Stimulated activated CD4-positive, alpha-beta T cell treated with anti-CD3 and anti-CD28 coated beads, Interleukin-2, amount 100 ng/mL, for 24 hours (primary cell): ENCODE measurements at places on chromosomes 16 and 17.

- DNase-seq: no peak
Observed at GRCh38 chr16:29318037-29318436, 88.5 kb downstream of the NPIPB11 start.

GRCh38 chr17:42906772-42907446, 6.3 kb downstream of the G6PC1 start:
- no peak for DNase-seq

- no peak for DNase-seq
Observed at GRCh38 chr16:15535772-15536171, 101.4 kb downstream of the BMERB1 start.

DNA sequence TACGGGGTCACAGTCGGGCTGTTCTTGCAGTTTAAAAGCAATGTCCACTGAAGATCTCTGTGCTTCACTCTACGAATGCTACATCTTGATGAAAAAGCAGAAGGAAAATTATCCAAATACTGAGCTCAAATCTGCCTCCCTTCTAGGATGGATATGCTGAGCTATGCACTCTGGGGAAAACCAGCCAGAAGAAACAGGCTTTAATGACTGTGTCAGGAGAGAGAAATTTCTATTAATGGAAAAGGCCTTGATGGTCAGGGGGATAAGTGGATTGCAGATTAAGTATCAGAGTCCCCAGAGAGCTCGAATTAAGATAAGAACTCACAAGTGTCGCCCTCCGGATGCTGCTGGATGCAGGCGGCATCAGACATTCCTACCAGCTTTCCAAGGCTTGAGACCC, 39.6 kb upstream of the RCVRN start:
- no peak for DNase-seq

GRCh38 chr17:15087946-15088345, 177.2 kb downstream of the PMP22 start:
- DNase-seq: no peak

DNA sequence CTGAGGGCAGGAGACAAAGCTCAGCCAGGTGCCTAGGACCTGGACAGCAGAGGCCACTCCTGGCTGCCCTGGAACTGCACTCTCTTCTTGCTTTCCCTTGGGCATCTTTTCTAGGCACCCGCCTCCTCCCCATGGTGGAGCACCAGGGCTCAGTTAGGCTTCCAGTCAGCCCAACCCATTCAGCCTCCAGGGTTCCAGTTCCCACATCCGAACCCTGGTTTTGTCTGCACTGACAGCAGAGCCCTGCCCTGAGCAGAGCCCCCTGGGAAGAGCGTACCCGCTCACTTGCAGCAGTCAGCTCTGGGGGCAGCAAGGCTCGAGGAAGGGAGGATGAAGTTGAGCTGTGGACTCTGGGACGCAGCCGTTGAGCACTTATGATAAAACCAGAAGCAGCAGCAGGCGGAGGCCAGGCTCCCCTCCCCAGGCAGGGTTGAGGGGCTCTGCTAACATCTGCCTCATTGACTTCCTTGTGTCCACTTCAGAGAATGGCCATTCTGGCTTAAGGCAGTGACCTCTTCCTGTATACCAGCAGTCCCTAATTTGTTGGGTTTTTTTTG, 213.2 kb downstream of the NTN1 start:
- DNase-seq: no peak

DNA sequence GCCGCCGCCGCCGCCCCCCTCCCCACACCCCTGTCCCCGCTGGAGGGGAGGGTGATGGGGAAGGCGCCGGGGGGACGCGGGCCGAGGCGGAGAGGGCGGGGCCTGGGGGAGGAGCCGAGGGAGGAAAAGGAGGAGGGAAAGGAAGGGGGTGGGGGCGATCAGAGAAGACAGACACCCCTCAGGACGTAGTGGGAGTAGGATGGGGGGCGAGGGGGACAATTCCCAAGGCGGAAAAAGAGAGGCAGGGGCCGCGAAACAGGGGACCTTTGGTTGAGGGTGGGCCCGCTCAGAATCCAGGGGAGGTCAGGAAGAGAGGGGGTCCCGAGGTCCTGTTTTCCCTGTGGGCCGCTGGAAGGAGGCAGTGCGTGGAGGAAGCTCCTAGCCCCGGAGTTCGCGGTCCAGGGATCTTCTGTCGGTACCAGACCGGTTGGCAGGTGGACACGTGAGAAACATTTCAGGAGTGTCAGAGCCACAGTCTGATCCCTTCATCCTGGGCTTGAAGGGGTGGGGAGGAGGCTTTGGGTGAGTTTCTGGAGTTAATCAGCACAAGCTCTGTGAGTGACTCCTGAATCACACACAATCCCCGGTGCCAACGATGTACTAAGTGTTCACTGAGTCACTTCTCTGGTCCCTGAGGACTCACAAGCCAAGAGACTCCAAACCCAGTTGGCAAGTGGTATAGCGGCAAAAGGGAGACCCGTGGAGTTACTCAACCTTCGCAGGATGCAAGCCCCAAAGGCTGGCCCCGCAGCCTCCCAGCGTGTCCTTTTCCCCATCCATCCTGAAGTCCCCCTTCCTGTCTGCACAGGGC, at the start of gene XYLT1:
XYLT1 (minus strand) TSS at position 53 of the 811 bp plus-strand sequence. CDS start 164 bp downstream, outside the sequence.
- peak; percentile 69 for DNase-seq

DNA sequence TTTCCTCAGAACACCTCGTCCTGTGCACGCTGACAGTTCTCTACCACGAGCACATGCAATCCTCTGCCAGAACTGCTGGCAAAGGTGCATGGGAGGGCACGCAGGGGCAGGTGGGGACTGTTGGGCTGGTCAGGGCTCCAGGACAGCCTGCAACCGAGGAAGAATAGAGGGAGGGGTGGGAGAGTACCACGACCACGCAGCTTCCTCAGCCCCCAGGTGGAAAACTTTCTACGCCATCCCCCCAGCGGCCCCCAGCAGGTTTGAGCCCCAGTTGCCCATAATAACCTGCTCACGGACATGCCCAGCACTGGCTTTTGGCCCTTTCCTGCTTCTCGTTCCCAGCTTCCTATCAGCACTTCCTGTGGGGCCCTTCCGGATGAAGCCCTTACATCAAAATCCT, 199.3 kb downstream of the C16orf95 start:
- DNase-seq: no peak

DNA sequence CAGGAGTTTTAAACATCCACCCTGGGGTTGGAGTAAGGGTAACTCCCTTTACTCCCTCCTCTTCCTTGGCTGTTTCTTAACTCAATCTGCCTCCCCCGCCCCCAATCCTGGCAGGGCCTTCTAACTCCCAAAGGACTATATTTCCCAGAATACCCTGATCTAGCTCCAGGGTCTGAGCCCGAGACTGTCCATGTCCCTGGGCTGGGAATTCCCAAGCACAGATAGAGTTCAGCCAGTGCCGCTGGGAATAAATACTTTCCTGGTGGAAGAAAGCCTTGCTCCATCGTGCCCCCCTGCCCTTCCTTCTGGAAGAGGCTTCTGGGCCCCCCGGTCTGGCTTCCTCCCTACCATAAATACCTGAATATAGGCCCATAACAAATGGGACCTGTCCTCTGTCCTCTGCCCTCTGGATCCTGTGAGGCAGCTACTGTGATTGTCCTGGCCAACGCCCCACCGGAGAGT, 10.2 kb downstream of the BAHCC1 start:
- DNase-seq: no peak

- DNase-seq: no peak
Observed at GRCh38 chr17:50039058-50039457, 16.9 kb upstream of the ITGA3 start.

GRCh38 chr16:59339871-59340270, 605.8 kb upstream of the GOT2 start:
- DNase-seq: no peak

DNA sequence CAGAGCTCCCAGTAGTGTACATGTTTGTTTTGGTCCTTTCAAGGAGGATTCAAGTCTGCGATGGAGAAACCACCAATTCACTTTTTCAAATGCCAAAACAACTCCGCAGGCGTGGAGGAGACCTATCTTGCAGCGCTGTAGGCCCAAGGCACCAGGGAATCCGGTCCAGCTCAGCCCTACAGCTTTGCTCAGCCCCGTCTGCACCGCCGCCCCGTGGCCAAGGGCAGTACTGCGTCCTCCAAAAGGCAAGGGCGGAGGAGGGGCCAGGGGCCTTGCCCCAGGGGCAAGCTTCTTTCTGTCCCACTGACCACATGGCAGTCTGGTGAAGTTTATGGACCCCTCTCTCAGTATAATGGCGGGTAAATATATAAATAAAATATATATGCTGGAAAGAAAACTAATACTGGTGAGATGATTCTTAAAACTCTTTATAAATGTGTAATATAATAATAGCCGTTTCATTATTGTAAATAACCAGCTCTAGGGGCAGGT, 709 bp upstream of the CD300LG start:
- DNase-seq: peak; percentile 85

DNA sequence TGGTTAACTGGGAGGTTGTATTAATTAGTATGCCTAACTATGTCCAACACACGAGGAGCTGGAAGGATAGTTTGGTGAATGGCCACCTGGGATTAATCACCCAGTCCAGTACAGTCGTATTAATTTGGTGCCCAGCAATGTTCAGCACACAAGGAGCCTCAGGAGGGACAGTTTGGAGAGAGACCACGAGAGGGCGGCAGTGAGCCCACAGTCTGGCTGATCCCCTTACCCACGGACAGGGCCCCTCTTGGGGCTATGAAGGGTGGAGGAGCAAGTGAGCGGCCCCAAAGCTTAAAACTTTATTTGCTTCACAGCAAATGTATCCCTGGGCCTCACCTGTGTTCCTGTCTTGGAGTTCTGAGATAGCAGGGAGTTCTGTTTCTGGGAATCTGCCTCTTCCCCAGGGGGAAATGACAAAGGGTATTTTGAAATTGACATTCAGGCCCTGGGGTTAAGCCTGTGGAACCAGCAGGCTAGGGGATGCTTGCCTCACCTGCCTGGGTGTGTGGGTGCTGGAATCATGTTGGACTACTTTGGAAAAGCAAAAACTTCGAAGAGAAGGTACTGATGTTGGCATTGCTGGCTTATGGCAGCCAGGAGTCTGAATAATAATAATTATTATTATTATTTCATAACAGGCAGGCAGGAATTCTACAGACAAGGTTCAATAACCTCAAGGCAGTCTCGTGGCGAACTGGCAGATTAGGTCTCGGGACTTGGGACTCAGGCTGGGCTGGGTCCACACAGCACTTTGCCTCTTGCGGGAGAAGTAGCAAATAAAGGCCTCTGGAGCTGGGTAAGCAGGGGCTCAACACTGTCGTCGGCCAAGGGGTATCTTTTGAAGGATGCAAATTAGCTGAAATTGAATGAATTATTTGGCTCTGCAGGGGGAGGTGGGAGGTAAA, 227.6 kb upstream of the ASIC2 start:
- DNase-seq: peak; percentile 72

DNA sequence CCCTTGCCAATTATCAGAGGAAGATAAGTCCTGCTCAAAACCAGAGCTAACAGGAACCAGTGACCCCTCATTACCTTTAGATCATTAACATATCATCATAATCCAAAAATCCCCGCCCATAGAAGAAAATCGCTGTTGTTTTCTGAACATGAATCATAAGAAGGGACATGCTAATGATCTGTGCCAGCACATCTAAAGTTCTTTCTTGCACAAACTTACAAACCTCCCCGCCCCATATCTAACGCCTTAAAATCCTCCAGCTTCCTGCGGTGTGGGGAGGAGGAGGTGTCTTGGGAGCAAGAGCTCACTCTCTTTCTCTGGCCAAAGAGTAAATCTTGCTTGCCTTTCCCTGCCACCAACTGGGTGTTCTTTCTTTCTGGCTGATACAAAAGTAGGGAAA, 78.3 kb downstream of the IRX3 start:
- DNase-seq: no peak

DNA sequence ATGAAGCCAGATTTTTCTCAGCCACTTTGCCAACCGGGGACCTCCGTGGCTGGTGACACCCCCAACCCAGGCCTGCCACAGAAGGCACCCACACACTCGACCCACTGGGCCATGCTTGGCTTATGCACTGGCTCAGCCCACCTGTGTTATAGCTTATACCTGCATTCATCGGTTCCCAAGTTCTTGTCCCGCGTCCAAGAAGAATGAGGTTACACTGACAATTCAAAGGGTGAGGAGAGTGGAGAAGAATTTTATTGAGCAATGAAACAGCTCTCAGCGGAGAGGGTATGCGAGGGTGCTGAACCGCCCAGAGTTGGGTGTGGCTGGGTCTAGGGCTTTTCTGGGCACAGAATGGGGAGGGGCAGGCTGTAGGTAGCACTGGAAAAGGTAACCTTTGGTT, 22.2 kb upstream of the CDH15 start:
- DNase-seq: no peak

DNA sequence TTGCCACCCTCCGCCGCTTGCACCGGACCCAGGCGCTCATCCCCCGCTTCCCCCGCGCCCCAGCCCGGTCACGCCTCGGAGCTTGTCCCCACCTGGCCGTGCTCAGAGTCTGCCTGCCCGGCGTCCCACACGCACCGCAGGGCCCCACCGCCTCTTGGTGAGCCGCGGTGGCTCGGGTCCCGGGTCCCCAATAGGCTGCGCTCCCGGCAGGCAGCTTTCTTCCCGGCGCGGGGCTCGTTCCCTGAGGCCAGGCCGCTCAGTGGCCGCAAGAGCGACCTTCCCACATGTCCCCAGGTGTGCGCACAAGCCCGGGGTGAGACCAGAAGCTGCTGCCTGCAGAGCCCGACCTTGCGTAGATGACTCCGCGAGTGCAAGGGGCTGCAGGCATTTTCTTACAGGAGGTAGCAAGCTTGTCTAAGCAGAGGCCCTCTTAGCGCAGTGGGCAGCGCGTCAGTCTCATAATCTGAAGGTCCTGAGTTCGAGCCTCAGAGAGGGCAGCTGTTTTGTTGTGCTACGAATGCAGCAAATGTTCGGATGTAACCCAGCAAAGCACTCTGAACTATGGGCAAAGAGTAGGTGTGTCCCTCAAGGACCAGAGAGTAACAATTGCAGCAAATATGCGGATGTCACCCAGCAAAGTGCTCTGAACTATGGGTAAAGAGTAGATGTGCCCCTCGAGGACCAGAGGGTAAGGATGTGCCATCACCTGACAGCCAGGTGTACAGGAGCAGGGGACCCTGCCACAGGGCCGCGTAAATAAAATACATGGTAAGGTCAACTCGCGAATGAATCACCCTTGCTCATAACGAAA, 15.6 kb downstream of the TLE7 start:
- DNase-seq: peak; percentile 23

DNA sequence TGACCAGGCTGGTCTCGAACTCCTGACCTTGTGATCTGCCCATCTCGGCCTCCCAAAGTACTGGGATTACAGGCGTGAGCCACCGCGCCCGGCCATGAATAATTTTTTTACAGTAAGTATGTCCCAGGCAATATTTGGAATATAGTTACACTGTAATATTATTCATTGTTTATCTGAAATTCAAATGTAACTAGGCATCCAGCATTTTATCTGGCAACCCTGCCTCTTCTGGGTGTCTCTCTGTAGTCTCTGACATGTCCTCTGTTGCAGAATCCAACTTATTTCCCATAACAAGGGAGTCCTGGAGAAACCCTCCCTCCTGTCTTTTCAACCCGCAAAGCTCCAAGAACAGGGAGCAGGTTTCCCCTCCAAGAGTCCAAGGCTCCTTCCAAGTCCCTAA, 36.9 kb upstream of the MYH10 start:
- no peak for DNase-seq
